Pulmonary artery endothelial cell (primary cell): ENCODE measurements at places on chromosomes 16 and 17. TPM values are rescaled to one million over a fixed set of nuclear protein-coding genes. Genes with fewer than 3 reads are reported as not detected.

- no peak for DNase-seq
Measured at GRCh38 chr17:48192321-48192731, 84.8 kb downstream of the SNX11 start.

DNA sequence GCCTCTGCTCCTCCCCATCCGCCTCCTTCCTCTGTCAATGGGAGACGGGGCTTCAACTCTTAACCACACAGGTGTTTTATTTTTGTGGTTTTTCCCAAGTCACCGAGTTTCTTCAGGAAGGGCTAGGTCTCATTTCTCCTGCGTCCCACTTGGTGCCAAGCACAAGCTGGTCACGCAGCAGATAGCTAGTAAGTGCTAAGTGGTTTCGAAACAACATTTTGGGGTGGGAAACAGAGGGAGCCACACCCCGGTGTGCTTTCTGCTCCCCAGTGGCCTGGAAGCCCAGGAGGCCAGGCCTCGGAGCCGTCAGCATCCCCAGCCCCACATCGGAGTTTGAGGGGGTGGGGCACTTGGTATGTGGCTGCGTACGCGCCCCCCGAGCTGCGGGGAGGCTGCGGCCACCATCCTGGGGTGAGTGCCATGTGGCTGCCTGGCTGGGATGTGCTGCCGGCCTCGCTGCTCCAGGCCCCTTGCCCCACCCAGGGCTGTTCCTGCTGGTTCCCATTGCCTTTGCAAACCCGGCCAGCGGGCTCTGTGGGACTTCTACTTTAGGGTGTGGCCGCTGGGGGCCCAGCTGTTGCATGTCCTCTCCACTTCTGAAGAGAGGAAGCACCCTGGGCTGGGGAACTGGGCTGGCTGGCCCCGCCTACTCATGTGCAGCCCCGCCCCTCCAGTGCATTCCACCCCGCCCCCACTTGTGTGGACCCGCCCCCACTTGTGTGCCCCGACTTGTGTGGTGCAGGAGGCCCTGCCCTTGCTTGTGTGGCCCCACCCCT is 55.6 kb downstream of the BAIAP2 start:
- no peak for DNase-seq

DNA sequence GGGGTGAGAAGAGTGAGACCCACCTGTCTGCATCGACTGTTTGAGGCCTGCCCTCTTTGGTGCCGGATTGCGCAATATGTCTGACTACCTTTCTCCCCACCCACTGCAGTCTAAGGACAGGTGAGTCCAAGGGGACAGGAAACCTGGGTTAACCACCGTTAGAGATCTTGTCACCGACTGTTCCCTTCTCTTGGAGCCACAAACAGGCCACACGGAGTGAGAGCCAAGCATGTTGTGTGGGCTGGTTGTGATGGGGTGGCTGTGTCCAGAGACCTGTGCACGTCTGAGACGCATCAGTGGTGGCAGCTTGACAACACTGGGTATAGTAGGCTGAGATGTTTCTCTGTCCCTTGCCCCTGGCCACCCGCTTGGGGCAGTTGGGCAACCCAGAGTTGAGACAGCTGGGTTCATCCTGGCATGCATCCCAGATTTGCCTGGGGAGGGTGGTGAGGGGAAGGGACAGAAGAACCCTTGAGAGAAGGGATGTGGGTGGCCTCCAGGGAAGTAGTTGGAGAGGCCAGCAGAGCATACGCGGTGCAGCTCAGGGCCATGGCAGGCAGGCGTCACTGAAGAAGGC is 21.4 kb downstream of the MPRIP start:
- no peak for DNase-seq

The AATK gene
- 2.1 and 3.0 TPM in 2 replicates for total RNA-seq

The PHOSPHO1 gene
- 0.07 and 0.18 TPM in 2 replicates for total RNA-seq
